Urothelium cell line (cell line): ENCODE measurements at places on chromosomes 3 and 15.
A peak's percentile ranks its signal among the peaks of the same experiment; 100 is the strongest.

DNA sequence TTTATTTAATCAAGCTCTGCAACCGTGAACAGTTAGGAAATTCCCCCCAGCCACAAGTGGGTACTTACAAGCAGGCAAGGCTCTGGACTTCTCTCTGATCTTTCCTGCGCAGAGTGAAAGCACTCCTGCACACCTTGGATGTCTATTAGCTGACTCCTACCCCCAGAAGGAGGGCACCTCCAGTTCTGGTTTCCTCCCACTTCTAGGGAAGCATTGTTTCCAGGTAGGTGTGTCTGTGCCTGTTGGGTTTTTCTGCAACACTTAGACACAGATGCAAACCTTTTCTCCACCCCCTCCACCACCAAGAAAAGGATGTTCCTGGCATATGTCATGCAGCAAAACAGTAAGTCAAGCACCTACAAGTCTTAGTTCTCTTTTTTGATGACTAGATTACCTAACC lies at the start of gene ZBED2:
TSS of gene ZBED2 (minus strand) at position 115 of the 400 bp plus-strand sequence. CDS start 1,145 bp downstream, outside the sequence.
- DNase-seq = no peak

DNA sequence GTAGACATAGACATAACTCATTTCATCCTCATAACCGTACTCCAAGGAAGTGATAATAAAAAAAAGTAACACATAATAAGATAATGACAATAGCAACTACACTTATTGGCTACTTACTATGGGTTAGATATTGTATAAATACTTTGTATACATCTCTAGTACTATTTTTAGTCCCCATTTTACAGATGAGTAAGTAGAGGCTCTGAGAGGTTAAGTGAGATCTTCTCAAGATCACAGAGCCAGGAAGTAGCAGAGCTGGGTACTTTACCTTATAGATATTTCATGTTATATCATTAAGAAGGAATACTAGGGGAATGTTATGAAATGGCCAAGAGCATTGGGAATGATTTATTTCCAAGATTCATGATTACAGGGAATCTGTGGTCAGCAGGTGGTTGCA lies 49.4 kb upstream of the ADAMTSL3 start:
- DNase-seq = no peak

DNA sequence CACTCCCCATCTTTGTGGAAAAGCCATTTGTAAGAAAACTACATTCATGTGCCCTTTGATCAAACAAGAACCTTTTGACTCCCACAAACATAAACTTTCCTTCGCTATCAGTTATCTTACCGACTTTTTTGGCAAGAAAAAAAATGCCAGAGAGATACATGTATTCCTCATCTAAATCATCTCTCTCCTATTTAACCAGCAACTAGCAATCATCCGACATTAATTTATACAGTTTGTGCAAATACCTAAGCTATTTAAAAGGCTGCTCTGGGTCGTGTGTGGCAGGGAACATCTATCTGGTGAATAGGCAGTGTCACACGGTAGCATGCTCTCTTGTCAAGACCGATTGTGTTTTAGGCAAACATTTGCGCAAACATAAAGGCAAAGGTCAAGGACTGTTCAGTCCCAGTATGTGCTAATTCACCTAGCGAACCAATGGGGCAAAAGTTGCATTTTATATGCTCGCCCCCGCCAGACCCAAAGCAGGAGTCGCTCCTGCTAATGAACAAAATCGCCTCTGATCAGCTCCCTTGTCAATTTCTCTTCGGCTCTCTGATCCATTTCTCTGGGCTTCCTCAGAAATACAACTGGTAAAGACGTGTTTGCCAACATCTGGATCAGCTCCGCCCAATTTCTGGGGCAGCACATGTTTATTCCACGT lies 37.7 kb downstream of the ZIC4 start:
- DNase-seq = no peak

- DNase-seq = peak; percentile 38
These were observed 191.9 kb upstream of the TSC22D2 start for GRCh38 chr3:150216041-150216811.

DNA sequence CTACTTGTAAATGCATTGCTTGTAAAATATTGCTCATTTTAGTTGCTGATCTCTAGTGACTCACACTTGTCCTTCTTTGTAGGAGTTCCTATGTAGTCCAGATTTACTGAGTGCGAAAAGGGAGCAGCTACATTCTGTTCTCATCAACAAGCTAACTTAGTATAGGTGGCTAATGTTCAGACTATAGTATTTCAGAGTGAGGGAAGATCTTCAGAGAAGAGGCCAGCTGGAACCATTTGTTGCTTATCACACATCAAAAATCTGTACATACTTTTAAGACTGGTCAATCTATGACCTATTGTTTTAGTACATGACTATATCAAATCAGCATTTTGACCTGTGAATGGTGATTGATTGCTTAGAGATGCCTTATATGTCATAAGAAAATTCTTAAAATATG lies 71.3 kb upstream of the THSD4 start:
- DNase-seq = no peak

GRCh38 chr3:141610939-141611338 lies 124.1 kb downstream of the RASA2 start:
- no peak for DNase-seq
